M059J (cell line): ENCODE measurements at places on chromosomes 16 and 17.

GRCh38 chr17:50909765-50910605 lies 43.8 kb upstream of the TOB1 start:
- no peak for DNase-seq

DNA sequence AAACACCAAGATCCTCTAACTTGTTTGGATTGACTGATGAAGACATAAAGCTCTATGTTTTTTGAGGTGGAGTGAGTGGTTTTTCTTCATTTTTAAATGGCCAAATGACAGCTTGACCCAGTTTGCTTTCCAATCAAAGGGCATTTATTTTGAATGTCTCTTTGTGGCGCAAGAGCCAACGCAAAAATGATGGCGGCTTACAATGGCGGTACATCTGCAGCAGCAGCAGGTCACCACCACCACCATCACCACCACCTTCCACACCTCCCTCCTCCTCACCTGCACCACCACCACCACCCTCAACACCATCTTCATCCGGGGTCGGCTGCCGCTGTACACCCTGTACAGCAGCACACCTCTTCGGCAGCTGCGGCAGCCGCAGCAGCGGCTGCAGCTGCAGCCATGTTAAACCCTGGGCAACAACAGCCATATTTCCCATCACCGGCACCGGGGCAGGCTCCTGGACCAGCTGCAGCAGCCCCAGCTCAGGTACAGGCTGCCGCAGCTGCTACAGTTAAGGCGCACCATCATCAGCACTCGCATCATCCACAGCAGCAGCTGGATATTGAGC lies 329 bp downstream of the NLK start:
- no peak for DNase-seq

DNA sequence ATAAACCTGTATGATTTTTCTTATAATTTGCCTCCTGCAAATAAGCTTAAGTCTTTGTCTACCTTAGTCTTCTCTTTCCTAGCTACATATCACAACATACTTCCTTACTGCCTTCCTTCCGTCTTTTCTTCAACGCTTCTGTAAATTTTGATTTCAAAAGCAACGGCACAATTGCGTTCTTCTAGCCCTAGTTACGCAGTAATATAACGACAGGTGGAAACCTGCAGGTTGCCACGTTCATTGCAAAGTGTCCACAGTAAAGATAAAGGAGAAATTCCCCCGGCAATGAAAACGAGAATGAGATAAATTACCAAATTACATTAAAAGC lies 546 bp upstream of the PSMD7 start:
- no peak for DNase-seq

GRCh38 chr17:32909787-32910369 lies 18.1 kb upstream of the TMEM98 start:
- DNase-seq = peak; percentile 50

DNA sequence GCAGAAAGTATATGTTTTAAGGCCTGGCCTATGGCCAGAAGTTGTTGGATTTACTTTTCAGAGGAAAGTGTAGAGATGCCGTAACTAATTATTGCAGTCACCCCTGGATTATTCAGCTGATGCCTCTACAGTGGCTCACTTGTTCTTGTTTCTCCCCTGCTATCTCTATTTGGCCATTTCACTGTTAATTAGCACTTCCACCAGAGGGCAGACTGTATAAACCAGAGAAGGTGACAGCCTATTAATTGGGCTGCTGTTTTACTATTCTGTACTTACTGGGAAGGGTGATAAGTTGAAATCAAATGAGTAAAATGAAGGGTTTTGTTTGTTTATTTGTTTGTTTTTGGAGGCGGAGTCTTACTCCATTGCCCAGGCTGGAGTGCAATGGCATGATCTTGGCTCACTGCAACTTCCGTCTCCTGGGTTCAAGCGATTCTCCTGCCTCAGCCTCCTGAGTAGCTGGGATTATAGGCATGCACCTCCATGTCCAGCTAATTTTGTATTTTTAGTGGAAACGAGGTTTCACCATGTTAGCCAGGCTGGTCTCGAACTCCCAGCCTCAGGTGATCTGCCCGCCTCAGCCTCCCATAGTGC lies 66.0 kb downstream of the CDK12 start:
- peak; percentile 26 for DNase-seq

GRCh38 chr16:65312071-65312470 lies 190.2 kb upstream of the CDH11 start:
- DNase-seq = peak; percentile 74

- DNase-seq = no peak
Measured at GRCh38 chr16:31371619-31372484, 16.9 kb downstream of the ITGAX start.

DNA sequence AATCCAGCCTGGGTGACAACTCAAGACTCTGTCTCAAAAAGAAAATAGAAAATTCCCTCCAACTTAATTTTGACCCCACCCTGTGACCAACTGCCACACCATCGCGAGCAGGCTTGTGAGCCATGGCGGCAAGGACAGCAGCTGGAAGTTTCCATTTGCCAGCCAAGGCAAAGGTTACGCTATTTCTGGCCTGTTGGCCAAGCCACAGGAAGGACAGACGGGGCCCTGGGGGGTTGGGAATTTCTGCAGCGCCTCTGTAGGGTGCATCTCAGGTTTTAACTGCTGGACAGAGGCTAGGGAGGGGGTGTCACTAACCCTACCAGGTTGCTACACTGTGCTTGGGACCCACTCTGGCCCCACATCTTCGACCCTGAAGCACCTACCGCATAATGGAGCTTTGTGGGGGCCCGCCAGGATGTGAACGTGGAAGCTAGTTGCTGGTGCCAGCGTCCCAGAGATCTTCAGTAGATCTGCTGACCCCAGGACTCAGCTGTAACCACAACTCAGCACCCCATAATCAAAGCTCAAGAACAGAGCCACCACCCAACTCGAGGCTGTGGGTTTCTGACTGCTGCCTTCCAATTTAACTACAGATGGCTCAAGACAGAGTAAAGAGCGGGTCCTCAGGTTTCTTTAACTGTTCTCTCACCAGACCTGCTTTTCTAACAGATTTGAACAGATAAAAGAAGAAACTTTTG lies 10.9 kb downstream of the KIFC3 start:
- DNase-seq = no peak

GRCh38 chr17:75346906-75347305 lies 57.7 kb upstream of the SLC25A19 start:
- peak; percentile 26 for DNase-seq
